ENCODE measurements at places on chromosomes 12 and 14.

DNA sequence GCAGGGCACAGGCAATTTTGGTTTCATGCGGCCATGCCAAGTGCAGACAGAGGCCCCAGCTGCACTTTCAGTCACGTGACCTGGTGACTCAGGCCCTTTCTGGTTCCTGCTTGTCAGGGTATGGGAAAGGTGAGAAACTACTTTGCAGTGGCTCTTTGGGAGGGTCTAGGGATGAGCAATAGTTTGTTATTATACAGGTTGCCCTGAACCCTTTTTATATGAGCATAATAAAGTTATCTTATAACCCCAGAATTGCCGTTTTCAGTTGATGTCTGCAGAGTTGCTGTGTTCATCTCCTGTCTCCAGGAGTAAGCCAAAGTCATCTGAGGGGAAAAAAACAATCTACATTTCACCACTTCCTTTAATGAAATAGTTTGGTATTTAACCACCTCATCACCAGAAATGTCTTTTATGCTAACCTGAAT, 30.9 kb upstream of the EMP1 start:
- no peak for DNase-seq

DNA sequence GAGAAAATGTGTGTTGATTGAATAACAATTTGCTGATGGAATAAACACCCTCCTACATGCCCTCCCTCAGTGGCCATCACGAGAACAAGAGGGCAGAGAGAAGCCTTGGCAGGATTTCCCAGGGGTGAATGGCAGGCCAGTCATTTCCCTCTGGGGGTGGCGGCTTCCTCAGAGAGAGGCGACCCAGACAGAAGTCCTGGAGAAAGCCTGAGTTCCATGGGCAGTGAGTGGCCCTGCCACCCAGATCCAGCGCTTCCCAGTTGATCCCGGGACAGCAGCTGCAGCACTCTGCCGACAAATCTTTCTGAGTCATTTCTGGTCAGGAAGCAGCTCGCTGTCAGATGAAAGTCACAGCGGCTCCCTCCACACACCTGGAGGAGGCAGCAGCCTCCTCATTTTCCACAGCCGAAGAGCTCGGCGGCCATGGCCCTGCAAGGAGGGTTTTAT, 123.0 kb downstream of the SCARB1 start:
- no peak for DNase-seq

- DNase-seq: no peak
Measured at GRCh38 chr14:34110531-34110930, 159.7 kb upstream of the EGLN3 start.

- no peak for DNase-seq
Measured at GRCh38 chr12:66036317-66036716, 94.2 kb downstream of the LLPH start.

DNA sequence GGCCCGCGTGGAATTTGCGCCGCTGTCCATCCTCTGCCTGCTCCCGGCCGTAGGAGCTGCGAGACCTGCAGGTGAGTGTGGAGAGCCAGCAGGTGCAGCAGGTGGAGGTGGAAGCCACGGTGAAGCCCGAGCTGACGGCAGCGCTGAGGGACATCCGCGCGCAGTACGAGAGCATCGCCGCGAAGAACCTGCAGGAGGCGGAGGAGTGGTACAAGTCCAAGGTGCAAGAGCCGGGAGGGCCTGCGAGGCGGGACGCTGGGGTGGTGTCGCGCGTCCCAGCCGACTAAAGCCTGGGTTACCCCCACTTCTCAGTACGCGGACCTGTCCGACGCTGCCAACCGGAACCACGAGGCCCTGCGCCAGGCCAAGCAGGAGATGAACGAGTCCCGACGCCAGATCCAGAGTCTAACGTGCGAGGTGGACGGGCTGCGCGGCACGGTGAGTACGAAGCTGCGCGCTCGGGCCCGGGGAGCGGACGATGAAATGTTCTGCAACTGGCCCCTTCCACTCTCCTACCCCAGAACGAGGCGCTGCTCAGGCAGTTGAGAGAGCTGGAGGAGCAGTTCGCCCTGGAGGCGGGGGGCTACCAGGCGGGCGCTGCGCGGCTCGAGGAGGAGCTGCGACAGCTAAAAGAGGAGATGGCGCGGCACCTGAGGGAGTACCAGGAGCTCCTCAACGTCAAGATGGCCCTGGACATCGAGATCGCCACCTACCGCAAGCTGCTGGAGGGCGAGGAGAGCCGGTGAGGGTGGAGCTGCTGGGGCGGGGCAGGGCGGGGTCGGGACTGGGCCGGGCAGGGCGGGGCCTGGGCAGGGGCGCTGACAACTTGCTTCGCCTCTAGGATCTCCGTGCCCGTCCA, 2.1 kb downstream of the PRPH start:
- no peak for DNase-seq

- DNase-seq: no peak
Measured at GRCh38 chr12:132074216-132074615, 69.9 kb downstream of the DDX51 start.

GRCh38 chr14:57692671-57693070, 173.2 kb downstream of the SLC35F4 start:
- no peak for DNase-seq

DNA sequence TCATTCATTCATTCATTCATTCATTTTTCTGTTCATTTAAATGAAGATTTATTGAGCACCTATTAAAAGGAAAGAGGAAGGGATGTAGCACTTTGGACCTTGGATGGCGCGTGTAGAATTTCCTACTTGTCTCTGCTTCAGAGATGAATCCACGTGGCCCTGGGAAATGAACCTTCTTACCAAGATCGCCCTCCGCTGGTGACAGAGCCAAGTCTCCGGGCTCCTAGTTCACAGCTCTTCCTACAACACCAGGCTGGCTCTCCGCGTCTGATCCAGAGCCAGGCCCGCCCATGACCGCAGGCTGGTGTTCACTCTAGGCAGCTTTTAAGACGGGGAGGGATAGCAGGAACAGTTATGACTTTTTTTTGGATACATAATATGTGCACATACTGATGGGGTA, 70.9 kb upstream of the PIWIL1 start:
- DNase-seq: no peak

DNA sequence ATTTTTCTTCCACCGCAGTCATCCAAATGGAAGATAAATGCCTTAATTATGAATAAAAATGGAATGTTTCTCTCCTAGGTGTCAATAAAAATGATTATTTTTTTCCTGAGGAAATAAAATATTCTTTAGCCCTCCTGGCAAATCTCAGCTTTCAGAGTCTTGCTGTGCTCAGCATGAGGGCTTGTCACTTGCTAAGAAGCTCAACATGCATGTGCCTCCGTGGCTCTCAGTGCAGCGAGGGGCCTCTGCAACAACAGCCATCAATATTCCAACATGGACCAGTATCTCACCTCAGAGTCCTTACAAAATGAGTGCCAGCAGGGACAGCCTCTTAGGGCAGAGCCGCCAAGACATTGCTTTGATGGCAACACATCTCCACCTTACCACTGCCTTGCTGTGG, 159.5 kb upstream of the TMPO start:
- no peak for DNase-seq

DNA sequence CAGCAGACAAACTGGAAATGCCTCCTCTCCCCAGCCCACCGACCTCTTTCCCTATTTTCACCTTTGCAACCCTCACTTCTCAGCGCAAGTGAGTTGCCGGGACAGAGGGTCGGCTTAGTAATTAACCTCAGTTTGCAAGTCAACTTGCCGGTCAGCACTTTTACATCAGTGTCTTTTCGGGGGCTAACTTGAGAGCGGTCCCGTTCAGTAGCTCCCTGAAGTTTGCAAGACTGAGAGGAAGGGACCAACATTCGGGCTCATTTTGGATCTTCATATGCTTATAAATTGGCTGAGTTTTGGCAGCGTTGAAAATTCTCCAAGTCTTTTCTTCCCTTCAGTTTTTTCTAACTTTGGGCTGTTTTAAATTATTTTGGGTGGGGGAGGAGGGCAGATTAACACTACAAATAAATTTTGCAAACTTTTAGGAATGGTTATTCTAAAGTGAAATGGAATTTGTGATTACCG, 846 bp downstream of the BRMS1L start:
- no peak for DNase-seq

DNA sequence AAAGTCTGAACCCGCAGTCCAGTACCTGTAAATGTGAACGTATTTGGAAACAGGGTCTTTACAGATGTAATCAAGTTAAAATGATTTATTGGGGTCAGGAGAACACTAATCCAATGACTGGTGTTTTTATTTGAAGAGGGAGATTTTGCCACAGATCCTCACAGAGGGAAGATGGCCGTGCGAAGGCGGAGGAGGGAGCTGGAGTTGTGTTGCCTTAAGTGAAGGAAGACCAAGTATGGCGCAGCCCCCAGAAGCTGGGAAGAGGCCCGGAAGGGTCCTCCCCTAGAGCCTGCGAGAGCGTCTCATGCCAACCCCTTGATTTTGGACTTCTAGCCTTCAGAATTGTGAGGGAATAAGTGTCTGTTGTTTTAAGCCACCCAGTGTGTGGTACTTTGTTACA, 102.8 kb upstream of the NUDT4 start:
- no peak for DNase-seq

Measured in GM12892 (cell line).